Anterior cingulate cortex (tissue), 58 donors: ENCODE measurements at places on chromosomes 2 and 18.
A peak's percentile ranks its signal among the peaks of the same experiment; 100 is the strongest.

DNA sequence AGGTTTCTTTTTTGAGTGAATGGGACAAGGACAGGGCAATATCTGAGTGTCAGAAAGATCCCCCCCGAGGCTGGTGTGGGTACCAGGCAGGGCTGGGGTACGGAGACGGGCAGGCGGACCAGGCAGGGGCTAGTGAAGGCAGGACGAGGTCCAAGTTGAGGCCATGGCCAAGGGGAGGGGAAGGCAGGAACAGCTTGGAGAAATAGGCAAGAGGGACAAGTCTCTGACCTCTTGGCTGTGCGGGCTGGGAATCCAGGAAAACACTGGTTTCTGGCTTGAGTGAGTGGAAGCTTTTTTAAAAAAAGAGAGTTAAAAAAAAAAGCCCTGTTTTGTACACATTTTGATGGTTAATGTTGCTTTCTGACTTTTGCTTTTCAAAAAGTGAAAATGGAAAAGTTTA is 30.3 kb downstream of the ASAP2 start:
- DNase-seq: no peak

GRCh38 chr2:194822657-194823056 is 834.4 kb upstream of the SLC39A10 start:
- no peak for DNase-seq

DNA sequence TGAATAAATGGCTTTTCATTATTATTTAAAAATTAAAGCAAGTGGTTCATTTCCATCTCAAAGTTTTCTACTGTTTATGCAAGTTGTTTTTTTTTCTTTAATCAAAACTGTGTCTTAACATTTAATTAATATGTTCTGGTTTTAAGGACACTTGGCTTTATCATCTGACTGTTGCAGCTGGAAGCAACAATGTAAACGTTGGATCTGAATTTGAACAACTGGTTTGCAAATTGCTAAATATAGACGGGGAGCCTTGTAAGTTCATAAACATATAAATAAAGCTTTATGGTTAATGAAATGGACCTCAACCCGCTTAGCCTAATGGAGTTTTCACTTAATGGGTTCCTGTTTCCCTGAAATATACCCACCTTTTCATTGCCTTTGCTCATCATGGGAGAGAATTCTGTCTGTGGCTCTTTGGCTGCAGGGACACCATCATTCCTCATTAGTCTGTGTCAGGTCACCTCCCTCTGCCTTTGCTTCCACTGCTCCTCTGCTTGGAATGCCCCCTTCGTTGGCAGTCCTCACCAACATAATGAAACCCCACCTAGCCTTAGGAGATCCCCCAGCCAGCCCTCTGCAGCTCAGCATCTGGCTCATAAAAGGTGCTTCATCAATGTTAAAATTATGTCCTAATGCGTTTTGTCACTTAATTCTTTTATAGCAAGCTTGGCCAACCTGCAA is 44.2 kb upstream of the DYNC2LI1 start:
- no peak for DNase-seq

DNA sequence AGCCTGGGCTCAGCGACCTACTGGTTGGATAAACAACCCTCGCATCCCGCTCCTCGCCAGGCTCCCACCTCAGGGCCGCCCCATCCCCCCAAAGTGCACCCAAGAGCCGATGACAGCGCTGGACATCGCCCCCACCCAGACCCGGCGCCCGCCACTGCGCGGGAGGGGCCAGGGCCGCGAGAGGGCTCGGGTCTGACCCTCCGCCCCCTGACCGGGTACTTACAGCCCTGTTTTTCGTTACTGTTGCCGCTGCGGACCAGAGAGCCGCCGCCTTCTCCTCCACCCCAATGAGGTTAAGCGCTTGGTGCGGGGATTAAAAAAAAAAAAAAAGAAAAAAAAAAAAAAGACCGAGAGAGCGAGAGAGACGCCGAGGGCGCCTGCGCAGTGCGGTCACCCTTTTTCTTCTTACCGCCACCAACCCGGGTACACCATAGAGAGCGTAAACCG is at the start of gene CLASP1:
TSS of gene CLASP1 (minus strand) at position 314 of the 447 bp plus-strand sequence. CDS start 43,567 bp downstream, outside the sequence.
- peak; percentile 81 for DNase-seq

DNA sequence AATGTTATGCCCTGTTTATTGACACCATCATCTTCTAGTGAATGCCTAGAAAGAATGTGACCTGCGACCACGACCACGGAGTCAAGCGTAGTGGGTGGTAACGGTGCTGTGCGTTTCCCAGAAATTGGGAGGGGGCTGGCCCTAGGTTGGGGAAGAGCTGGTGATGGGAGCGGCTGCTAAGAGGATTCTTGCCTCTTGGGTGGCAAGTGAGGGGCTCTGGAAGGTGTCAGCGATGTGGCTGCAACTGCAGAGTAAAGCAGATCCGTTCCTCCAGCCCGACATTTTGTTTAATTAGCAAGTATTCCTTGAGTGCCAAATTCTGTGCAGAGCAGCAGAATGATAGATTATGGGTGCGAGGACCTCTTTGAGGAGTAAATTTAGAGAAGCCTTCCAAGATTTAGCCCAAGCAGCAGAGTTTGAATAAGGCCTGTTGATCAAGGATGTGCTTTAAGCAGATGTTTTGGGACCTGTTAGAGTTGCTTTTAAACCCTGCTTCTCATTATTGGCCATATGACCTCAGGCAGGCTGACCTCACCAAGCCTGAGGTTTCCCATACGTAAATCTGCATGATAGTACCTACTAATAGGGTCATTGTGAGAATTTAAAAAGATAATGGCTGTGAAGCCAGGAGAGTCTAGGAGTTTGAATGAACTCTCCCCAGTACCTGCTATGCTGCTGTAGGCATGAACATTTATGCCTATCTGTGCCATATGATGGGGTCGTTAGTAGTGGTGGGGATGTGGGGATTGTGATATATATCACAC is 287.7 kb downstream of the PTGR3 start:
- no peak for DNase-seq

- no peak for DNase-seq
Measured at GRCh38 chr2:197711578-197711977, 6.4 kb downstream of the MARS2 start.

DNA sequence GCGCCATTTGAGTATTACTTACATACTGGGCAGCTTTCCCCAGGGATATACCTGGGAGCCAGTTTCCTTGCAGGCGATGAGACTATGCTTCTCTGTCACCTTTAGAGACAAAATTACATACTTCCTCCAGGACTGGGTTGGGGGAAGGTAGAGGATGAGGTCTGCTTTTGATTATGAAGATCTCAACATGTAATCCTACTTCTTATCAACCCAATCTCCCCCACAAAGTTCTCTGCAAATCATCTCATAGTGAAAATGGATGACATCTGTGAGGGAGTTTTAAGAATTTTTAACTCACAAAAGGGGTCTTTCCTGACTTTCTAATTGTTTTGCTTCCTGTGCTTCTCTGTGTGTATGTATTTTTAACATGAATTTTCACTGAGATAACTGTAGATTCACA is 81.9 kb downstream of the TMEM131 start:
- no peak for DNase-seq

DNA sequence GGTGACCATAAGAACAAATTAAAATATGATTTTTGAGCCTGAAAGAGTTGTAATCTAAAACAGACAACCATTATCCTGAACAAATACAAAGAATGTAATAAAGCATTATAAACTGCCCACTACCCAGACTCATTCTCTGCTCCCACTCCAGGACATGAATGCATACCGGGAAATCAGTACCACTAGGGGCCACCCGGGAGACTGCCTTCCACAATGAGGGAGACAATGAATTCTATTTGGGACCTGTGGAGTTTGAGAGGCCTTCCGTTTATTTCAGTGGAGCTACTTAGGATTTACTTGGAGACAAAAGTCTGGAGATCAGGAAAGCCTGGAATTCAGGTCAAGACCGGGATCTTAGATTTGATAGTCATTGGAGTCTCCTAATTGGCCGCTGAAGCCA is 50.0 kb downstream of the NAB1 start:
- no peak for DNase-seq

DNA sequence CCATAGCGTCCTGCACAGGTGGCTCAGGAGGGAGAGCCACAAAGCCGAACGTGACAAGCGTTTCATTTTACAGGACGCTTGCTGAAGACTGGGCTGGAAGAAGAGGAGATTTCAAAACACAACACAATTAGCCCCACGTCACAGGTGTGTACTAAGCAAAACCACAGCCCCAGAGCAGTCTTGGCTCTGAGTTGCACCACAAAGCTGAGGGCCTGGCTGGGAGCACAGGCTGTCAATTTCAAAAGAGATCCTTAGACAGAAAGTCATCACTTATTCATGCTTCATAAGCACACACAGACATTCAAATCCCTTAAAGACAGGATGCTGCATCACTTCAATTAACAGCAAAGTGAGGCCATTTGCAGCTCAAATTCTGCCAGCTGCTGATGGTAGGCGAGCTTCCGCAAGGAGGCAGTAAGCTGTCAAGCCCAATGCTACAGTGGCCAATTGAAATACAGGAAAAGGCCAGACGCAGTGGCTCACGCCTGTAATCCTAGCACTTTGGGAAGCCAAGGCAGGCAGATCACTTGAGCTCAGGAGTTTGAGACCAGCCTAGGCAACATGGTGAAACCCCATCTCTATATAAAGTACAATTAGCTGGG is 79.6 kb downstream of the SKA1 start:
- no peak for DNase-seq

GRCh38 chr2:136247204-136247950 is 129.4 kb upstream of the CXCR4 start:
- DNase-seq: no peak

GRCh38 chr2:177241711-177242120 is 22.8 kb downstream of the NFE2L2 start:
- DNase-seq: no peak

- DNase-seq: no peak
Measured at GRCh38 chr18:6948281-6949055, 169.1 kb downstream of the LAMA1 start.

- DNase-seq: no peak
Measured at GRCh38 chr2:201345625-201346213, 11.4 kb downstream of the FLACC1 start.

DNA sequence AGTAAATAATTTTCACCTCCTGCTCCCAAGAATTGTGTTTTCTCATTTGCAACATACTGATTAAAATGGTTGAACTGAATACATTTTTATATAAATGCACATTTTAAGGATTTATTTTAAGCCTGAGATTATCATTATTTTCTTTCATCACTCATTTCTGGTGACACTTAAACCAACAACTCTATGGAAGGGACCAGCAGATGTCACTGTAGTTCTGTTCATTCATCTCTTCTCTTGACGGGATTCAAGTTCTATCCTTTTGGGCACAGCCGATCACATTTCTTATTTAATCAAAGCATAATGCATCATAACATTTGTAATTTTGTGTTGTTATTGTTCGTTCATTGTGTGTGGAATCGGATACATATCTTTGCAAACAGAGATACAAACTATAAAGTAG is 417.9 kb downstream of the HRH4 start:
- DNase-seq: no peak

DNA sequence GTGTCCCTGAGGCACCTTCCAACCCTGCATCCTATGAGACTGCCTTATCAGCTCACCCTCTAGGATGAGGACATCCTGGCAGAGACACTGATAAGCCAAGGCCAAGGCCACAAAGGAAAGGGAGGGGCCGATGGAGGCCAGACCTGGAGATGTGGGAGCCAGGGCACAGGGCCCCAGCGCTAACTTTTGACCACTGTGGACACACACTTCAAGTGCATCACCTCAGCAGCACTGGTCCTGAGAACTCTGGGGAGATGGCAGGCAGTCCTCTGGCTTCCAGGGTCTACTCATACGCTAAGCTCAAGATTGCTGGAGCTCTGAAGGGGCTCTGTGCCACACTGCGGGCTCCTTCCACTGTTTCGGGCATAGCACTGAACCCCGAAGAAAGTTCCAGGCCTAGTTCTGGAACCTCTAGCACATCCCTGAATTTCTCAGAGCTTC is 100.2 kb upstream of the ID2 start:
- no peak for DNase-seq

DNA sequence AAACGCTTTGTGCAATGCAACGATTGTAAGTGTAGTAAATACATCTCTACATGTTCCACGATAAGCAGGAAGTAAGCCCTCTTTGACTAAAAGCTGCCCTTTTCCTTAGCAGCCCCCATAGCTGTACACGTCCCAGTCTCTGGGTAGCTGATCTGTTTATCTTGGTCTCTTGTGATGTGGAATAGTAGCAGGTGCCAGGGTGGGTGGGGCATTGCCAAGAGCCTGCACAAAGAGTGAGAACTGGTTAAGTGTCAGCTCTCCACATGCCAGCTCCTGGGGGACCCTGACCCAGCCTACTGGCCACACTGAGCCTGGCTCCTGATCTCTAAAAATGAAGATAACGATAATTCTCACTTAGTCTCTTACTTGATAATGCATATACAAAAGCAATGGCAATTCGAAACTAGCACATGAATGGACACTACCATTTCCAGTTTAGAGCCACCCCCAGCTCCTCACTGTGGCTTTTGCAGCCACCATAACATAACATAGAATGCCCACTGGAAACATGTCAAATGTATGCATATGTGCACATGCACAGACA is 92.3 kb downstream of the MYT1L start:
- no peak for DNase-seq

- no peak for DNase-seq
Measured at GRCh38 chr2:168355121-168355520, 101.0 kb upstream of the CERS6 start.

DNA sequence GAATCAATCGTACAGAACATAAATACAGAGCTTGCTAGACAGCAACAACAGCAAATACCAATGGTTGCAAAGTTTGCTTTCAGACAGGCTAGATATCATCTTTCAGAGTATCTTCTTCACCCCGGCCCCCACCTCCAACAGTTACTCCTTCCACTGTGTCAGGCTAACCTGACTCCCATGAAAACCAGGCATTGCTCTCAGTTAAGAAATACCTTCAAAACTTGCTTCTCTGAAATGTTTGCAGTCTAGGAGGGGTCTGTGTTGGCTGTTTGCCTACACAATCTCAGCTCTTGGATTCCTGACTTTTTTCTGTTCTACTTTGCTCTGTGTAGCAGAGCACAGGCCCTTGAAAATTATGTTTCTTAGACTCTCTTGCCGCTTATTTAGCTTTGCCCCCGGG is 599.5 kb upstream of the SYT4 start:
- DNase-seq: no peak

- DNase-seq: no peak
Measured at GRCh38 chr2:221551864-221552263, 20.2 kb downstream of the EPHA4 start.

DNA sequence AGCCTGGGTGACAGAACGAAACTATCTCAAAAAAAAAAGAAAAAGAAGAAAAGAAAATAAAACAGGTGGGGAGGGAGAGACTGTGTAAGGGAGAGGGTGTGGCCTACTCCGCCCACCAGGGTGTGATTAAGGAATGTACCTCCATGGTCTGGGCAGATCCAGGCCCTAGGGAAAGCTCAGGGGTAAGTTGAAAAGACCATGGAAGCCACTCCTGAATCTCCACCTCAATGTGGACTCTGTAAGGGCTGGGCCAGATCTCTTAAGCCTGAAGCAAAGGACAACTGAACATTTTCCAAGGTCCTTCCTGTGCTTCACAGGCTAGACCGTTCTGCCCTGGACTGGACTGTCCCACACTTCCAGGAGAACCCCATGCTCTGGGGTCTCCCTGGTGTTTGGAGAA is 9.7 kb upstream of the ATG16L1 start:
- DNase-seq: no peak
